ENCODE measurements at places on chromosomes 13 and 19.

DNA sequence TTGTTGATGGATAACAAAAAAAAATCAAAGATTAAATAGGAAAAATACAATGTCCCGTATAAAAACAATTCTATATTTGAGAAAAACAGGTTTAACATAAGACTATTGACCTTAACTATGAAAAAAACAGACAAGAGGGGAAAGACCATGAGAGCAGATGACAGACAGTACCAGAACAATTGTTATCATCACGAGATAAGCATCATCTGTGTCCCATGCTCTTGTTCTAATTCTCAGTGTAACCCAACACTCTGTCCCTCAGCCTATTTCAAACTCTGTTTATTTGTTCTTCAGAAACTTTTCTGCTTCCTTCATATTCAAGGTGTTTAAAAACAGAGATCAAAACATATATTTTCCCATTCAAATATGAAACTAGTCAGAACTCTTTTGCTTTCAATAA is 216.4 kb downstream of the PCDH9 start:
- DNase-seq: no peak

DNA sequence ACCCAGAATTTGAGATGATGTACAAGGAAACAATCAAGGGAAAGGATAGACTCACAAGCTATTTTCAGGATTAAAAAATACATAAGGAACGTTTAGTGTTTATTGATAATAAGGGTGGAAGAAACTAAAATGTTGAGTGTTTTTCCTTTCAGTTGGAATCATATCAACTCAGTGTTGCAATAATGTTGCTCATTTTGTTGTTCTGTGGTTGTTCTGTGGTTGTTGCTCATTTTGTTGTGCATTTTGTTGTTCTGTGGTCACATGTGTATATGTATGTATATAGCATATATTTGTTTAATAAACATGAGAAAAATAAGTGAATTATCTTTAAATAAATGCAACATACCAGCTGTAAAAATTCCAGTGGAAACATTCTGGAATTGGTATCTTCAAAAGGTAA is 262.4 kb upstream of the SPRY2 start:
- DNase-seq: no peak

DNA sequence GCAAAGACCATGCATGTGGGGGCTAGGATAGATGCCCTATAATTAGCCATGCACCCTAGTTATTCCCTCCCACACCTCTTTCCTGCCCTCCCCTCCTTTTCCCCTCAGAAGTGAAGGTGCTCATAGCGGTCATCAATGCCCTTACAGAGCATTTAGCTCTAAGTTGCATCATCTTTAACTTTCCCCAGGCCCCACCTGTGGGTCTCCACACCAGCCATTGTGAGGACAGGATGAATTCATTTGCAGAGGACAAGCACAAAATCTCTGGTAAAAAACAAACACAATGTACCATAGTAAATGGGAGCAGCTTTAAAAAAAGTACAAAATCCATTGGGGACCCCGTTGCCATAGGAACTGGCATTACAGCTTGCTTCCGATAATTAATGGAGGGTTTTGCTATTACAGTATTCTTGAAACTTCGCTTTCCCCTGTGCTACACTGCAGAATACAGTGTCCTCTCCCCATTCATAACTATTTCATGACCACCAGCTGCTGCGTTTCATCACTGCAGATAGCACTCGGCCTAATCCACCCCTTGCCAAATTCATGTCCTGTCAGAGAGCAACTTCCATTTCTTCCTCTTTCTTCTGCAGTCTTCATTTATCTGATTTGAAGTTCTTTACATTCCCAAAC is 110.5 kb downstream of the ZDHHC20 start:
- DNase-seq: no peak

GRCh38 chr13:97621631-97622030 is 187.7 kb downstream of the RAP2A start:
- no peak for DNase-seq

- no peak for DNase-seq
Measured at GRCh38 chr13:106432636-106433035, 102.8 kb downstream of the EFNB2 start.

DNA sequence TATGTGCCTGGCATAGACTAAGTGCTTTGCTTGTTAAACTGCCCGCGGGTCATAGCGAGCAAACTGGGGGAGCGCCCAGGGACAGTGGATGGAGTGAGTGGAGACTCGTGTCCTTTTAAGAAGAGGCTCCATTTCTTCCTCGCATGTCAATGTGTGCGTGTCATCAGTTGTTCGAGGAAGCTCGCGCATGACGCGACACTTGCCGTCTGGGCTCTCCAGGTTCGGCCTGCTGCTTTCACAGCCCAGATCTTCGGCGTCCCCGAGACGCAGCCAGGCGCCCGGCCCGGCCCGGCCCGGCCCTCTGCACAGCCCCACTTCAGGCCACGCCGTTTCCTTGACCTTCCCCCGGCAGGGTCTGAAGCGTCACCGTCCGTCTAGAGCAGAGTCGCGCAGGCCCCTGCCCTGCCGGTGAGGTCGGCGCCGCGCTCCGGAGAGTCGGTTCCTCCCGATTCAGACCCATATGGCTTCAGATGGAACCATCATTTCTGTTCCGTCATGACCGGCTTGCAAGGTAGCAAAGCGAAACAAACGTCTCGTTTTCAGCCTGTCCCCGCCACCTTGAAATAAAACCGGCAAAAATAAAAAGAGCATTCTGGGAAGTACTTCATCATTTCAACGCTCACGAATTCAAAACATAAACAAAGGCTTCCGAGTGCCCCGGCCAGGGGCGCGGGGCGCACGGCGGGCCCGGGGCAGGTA is 599 bp upstream of the ARHGEF7 start:
- no peak for DNase-seq

GRCh38 chr13:37187105-37187504 is 81.6 kb upstream of the CSNK1A1L start:
- no peak for DNase-seq

GRCh38 chr13:113728571-113729054 is 30.4 kb upstream of the TMEM255B start:
- no peak for DNase-seq

GRCh38 chr13:51032831-51033230 is 78.2 kb downstream of the C13orf42 start:
- DNase-seq: no peak

GRCh38 chr13:109919715-109920375 is 133.5 kb upstream of the IRS2 start:
- DNase-seq: no peak

DNA sequence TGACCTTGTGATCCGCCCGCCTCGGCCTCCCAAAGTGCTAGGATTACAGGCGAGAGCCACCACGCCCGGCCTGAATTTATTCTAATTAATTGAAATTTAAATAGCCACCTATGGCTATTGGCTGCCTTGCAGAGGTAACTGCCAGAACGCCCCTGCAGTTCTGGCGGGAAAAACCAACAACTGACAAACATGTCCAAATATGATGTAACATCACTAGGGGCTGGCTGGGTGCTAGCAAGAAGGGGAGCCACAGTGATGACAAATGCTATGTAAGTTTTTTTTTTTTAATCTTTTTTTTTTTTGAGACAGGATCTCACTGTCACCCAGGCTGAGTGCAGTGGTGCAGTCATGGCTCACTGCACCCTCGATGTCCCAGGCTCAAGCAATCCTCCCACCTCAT is 12.9 kb downstream of the ZSWIM9 start:
- DNase-seq: no peak

Measured in kidney epithelial cell (primary cell).